Activated T-helper 1 cell treated with anti-CD3 and anti-CD28 coated beads, Interleukin-2, amount 50 U/mL, for 16 hours (primary cell): ENCODE measurements at places on chromosomes 11 and 22.

GRCh38 chr11:9814108-9814507 lies 150.2 kb downstream of the SWAP70 start:
- no peak for DNase-seq

- DNase-seq: no peak
Observed at GRCh38 chr11:104946907-104947306, 21.5 kb downstream of the CASP4 start.

DNA sequence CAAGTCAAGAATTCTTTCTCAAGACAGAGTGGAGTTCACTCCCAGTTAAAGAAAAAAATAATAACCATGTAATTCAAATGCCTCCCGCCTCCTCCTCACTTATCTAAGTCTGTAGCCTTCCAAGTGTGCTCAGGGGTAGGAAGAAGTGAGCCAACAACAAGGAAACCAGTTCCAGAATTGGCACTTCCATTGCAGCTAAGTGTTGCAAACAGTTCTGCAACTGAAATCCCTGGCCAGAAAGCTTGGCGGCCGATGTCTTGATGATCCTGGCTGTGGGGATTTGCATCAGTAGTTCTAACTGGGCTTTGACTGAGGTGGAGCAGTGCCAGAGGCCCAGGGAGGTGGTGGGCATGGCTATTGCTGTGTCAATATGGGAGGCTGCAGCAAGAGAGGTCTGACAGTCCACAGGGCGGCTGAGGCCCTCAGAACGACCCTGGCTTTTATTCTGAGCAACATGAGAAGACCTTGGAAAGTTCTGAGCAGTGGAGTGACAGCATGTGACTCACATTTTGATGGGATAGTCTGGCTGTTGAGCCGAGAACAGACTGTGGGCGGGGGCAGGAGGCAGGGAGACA lies 19.2 kb downstream of the DHCR7 start:
- no peak for DNase-seq

DNA sequence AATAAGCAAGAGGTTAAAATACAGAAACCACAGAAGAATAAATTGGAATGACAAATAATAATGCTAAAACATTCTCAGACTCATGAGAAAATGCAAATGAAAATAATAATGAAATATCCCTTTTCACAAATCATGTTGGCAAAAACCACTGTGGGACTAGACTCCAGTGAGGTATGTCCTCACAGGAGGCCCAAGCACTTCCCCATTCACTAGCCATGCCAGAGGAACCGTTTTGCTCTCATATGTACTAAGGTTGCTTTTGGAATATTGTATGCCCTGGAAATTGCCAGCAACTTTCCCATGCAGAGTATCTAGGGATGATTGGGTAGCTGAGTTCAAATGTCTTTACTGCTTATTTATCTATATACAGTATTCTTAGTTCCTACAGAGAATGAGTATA lies 106.2 kb upstream of the CHORDC1 start:
- no peak for DNase-seq

DNA sequence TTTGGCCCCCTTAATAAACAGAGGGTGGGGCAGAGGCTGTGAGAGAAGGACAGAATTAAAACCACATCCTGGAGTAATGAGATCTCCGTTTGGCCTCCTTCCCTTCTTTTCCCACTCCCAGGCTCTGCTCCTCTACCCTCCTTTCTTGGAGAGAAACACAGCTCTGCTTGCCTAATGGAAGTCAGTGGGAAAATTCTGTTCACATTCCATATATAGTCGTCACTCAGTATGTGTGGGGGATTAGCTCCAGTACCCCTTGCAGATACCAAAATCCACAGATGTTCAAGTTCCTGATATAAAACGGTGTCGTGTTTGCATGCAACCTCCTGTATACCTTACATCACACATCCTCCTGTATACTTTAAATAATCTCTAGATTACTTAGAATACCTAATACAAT lies 37.6 kb upstream of the THY1 start:
- DNase-seq: no peak

DNA sequence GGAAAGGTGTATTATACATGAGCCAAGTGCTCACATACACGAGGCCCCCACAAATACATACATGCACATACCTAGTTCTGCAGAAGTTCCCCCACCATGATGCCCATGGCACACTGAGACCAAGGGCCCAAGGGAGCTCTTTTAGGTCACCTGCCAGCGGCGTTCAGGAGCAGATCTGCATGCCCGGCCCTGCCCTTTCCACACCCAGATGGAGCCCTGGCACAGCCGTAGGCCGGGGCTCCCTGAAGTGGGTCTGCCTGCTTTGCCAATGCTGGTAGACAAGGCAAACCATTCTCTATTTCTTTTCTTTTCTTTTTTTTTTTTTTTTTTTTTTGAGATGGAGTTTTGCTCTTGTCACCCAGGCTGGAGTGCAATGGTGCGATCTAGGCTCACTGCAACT lies 21.5 kb downstream of the NFAM1 start:
- no peak for DNase-seq

DNA sequence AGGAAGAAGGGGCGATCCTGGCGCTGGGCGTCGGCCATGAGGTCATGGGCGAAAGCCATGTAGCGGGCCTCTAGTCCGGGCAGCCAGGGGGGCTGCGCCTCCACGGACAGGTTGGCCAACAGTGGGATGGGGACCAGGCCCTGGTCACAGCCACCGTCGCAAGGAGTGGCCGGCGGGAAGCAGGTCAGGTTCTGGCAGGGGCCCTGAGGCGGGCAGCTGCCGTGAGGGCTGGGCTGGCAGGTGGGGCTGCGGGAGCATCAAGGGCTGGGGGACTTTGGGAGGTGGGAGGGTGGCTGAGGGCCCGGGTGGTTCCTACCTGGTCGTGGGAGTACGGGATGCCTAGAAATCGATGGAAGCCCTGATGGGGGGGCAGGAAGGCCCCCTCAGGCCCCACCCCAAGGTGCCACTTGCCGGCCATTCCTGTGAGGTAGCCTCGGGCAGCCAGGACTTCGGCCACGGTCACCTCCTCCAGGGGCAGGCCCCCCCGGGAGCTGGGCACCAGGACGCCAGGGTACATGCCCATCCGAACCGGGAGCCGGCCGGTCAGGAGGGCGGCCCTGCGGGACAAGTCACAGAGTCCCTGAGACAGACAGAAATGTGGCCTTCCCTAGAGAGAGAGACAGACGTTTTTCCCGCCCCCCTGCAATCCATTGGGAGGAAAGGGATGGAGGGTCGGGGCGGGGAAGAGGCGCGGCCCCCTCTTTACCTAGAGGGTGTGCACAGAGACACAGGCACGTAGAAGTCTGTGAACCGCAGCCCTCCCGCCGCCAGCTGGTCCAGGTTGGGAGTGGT lies 906 bp downstream of the ARSA start:
- no peak for DNase-seq
